ENCODE measurements at places on chromosomes 3 and 15.

DNA sequence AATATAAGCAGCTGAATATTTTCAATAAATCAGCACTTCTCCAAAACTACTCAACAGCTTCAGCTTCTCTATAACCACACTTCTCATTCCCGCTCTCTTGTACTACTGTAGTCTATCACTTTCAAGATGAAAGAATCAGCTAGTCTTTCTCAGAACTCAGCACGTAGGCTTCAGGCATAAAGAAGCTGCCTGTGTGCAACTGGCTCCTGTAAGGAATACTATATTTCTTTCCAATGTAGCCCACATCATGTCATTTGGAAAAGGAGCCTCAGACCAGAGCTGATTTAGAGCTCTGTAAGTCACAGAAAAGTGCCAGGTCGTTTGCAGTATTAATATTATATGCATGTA lies 62.3 kb downstream of the FMN1 start:
- DNase-seq, result no peak

DNA sequence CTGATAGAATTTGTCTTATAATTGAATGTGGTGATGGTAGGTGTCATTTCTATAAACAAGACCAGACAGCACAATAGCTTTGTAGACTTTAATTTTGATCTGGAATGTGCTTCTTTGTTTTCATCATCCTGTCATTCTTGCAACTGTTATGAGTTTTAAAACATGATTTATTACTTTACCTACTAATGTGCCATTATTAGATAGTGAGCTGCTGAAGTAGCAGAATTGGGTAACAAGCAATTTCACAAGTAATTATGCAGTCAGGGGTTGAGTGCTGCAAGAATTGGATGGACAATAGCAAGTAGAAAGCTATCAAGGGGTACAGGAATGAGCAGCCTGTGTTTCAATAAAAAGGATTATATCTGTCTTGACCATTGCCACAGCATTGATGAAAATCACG lies 975.6 kb downstream of the ROBO1 start:
- no peak for DNase-seq

- no peak for DNase-seq
Observed at GRCh38 chr15:88255484-88256278, 858 bp downstream of the NTRK3 start.

- DNase-seq, result no peak
Observed at GRCh38 chr15:78855746-78856145, 16.9 kb upstream of the MORF4L1 start.

DNA sequence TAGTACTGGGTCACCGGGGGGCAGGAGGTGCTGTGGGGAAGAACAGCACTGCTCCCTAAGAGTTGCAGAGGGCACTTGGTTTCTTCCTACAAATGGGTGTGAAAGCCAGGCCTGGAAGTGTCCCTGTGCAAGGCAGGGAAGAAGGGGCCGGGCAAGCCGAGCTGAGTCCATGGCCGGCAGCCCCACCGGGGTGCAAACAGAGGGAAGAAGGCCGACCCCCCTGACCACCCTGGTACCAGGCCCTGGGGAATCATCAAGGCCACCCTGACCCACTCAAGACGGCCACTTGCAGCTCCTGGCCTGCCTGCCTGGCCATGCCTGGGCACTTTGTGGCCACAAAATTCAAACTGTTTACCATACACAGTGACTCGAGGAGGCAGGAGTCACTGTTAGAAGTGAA lies 8.7 kb upstream of the DNAJB8 start:
- DNase-seq, result no peak

DNA sequence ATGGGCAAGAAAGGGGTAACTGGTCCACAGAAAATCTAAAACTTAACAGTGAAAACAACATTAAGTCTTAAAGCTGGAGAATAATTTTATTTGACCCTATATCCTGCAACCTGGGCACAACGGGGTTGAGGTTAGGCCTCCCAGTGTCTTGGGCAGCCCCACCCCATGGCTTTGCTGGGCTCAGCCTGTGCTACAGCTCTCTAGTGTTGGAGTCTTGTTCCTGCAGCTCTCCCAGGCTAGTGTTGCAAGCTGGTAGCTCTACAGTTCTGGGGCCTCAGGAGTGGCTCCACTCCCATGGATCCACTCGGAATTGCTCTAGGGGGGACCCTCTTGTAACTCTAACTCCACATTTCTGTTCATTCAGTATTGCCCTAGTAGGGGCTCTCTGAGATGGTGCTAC lies 24.9 kb upstream of the GNB4 start:
- no peak for DNase-seq

- DNase-seq, result no peak
Observed at GRCh38 chr15:78977091-78977571, 32.3 kb upstream of the CTSH start.

DNA sequence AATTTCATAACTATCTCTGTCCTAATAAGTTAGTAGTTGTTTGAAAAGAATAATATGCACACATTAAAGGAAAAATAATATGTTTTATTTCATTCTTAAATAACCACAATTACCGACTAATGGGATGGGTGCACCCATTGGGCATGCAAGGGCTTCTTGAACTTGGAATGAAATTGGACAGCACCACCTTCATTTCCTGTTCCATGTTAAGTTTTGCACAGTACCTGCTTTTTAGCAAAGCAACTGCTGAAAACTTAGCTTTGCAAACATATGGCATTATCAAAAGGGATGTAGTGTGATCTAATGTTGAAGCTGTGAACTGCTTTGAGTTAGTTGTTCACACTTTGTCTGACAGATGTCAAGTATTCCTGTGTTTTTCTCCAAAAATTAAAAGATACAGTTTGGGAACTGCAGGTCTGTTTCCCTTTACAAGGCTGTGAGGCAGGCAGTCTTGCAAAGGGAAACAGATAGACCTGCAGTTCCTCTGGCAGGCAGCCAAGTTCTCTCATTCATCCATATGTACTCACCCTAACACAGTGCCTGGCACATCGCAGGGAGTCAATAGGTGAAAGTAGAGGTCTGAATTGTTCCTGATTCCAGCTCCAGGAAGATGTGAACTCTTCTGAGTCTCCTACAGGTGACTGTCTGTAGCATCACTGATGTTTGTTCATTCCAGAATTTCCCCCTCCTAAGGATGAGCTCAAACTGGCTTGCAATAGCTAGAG lies 64.3 kb upstream of the GOLGA8B start:
- no peak for DNase-seq

GRCh38 chr15:68423359-68424296 lies 8.3 kb downstream of the ITGA11 start:
- no peak for DNase-seq

- DNase-seq, result no peak
Observed at GRCh38 chr3:185934174-185934557, 3.6 kb downstream of the TRA2B start.

GRCh38 chr3:126436826-126437717 lies 38.6 kb downstream of the ZXDC start:
- no peak for DNase-seq

- DNase-seq, result no peak
Observed at GRCh38 chr3:52140000-52140399, 14.2 kb downstream of the POC1A start.

- DNase-seq, result no peak
Observed at GRCh38 chr3:50242851-50243542, 7.0 kb downstream of the GNAI2 start.

Data from NCI-H2029 (cell line).